ENCODE measurements at places on chromosomes 12 and 14.

GRCh38 chr12:45130881-45131281, 80.0 kb upstream of the DBX2 start:
- peak; percentile 20 for DNase-seq

DNA sequence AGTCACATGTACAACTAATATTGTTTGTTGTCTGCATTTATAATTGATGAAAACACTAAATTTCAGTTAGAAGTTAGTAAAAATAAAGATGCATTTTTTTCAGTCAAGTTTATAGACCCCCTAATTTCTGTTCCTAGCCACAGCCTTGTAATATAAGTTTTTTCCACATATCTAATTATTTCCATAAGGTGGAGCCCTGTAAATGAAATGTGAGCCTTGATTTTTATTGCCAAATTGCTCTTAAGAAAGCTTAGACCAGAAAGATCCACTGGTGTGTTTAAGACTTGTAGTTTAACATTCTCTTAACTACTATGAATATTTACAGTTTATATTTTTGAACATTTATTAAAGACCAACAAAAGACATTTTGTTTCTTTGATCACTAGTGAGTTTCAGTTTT, 322.1 kb upstream of the RGS6 start:
- no peak for DNase-seq

DNA sequence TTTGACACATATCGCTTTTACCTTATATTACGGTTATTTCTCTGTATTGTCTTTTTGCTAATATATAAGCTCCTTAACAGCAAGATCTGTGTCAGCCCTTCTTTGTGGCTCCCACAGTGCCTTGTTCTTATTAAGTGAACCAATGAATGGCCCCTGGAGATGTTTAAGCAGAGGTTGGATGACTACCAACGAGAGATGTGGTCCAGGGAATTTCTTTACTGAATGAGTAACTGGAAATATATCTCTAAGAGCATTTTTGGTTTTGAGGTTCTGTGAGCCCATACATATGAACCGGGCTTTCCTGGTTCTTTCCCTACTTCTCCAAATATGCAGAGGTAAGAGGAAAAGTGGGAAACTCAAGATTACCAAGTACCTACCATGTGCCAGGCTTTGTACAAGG, 23.5 kb downstream of the CALCOCO1 start:
- no peak for DNase-seq

- no peak for DNase-seq
Measured at GRCh38 chr12:915090-915489, 34.4 kb downstream of the RAD52 start.

DNA sequence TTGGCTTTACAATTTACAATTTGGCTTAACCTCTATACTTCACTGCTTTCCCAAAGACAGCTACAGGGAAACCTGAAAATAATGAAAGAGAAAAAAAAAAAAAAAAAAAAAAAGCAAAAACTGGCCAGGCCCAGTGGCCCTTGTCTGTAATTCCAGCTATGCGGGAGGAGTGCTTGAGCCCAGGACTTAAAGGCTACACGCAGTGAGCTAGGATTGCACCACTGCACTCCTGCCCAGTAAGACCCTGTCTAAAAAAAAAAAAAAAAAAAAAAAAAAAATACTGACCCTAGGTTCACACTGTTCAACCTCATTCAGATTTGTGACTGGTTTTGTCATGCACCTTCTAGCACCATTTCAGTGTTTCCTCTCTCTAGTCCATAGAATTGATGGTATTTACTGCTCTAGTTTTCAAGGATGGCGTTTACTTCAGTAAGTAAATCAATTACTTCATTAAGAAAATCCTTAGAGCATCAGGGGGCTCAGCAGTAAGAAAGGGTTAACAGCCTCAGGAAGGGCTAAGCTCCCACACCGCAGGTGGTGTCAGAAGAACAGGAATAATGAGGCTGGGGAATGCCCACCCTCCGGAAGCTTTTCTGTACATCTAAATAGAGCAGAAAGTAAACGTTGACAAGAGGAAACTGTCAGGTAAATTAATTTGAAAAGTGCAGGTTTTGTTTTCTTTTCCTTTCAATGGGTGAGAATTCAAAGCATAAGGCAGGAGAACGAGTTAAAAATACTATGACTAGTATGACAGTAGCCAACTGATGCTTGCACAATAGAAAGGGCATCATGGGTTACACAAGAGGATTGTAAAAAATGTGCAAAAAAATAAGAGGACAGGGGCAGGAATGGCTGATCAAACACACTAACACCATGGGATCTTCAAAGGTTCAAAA, 115.0 kb upstream of the MDM1 start:
- DNase-seq = peak; percentile 49

All from CD14-positive monocyte (primary cell).